ENCODE measurements at places on chromosomes 3 and 15. TPM values are rescaled to one million over a fixed set of nuclear protein-coding genes. Genes with fewer than 3 reads are reported as not detected.

GRCh38 chr3:194744826-194745225, 59.1 kb downstream of the FAM43A start:
- DNase-seq = no peak

CDV3 gene
- 189 TPM for total RNA-seq

DNA sequence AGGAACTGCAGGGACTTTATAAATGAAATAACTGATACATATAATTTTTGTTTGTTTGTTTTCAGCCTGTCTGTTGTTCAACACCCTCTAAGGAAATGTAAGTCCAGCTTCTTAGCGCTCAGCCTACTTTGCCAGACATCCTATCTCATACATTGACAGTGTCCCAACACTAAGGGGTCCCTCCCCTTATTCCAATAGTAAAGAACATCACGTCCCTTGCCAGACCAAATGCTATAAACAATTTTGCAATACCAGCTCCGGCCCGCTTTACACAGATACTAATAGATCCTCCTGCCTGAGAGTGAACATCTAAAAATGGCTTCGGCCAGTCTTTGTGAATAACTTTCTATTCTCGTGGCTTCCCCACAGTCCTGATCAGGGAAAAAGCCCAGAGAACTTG, 4.5 kb upstream of the TAFA4 start:
- no peak for DNase-seq

CCR8 gene
- total RNA-seq = not detected

- DNase-seq = no peak
Measured at GRCh38 chr3:85574006-85574705, 615.4 kb downstream of the CADM2 start.
